ENCODE measurements at places on chromosomes 12 and 14.
A peak's percentile ranks its signal among the peaks of the same experiment; 100 is the strongest.

- DNase-seq = no peak
These were observed 10.9 kb downstream of the SLC6A12 start for GRCh38 chr12:203074-203461.

GRCh38 chr14:22573804-22574203 lies 15.2 kb downstream of the DAD1 start:
- no peak for DNase-seq

DNA sequence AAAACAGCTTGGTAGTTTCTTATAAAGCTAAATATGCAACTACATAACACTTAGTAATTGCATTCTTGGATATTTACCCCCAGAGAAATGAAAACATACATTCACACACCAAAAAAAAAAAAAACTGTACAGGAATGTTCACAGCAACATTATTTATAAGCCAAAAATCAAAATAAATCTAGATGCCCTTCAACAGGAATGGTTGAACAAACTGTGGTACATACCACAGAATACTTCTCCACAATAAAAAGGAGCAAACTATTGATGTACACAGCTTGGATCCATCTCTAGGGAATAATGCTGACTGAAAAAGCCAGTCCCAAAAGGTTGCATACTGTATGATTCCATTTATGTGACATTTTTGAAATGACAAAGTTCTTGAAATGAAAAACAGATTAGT lies 62.1 kb upstream of the SLC38A4 start:
- DNase-seq = no peak

DNA sequence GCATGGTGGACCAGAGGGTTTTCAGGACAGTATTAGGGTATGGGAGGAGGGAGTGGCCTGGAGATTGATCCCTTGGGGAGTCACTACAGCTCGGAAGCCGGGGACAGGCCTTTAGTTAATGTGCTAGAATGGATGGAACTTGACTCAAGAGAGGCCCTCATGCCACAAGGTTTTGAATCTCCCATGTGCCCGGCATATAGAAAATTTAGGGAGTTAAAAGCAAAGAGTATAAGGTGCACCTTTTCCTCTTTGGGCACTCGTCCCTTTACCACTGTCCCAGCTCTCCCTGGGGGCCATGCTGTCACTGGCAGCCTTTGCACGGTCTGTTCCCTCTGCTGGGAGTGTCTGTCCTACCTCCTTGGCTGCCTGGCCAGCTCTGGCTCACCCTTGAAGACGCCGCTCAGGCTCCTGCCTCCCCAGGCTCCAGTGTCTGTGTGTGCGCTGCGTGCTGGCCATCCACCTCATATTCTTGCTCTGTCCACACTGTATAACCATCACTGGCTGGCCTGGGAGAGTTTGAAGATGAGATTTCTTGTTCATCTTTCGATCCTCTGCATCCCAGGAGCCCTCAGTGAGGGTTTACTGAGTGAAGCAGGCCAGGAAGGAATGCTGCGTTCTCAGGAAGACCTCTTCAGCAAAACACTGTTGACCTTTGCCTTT lies 161.3 kb downstream of the ZFP36L1 start:
- DNase-seq = no peak

DNA sequence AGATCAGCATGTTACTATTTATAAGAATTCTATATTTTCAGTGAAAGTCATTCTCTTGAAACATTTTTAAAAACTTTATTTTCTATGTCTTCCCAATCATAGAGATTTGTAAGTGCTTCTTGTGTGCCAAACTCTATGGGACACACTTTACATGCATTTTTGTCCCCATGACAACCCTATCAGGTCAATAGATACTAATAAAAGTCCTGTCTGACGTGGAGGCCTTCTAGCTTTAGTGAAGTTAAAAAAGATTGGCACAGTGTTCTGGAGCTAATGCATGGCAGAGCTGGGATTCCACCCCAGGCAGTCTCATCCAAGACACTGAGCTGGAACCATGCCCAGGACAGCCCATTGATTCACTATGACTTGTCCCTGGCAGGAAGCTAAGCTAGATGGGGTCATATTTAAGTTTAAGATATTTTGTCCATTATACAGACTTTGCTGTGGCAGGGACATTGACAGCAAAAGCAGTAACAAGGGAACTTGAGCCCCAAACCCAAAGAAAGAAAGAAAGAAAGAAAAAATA lies 28.1 kb downstream of the TTC6 start:
- DNase-seq = peak; percentile 77

GRCh38 chr12:108055141-108055540 lies 73.9 kb upstream of the WSCD2 start:
- no peak for DNase-seq

DNA sequence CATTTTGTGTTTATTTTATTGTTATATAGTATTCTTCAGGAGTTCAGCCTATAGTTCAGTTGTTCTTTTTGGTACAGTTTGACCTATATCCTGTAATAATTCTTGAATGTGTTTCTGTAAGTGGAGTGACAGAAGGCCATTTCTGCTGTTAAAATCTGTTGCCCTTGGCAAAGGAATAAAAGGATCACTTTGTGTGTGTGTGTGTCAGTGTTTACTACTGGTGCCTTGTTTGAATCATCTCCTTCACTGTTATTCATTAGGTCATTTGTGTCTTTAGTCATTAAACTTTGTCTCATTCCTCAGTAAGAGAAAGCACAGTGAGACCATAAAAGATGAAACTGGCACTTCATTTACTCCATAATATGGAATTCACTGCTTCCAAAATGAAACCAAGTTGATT lies 130.7 kb downstream of the TMTC2 start:
- no peak for DNase-seq

DNA sequence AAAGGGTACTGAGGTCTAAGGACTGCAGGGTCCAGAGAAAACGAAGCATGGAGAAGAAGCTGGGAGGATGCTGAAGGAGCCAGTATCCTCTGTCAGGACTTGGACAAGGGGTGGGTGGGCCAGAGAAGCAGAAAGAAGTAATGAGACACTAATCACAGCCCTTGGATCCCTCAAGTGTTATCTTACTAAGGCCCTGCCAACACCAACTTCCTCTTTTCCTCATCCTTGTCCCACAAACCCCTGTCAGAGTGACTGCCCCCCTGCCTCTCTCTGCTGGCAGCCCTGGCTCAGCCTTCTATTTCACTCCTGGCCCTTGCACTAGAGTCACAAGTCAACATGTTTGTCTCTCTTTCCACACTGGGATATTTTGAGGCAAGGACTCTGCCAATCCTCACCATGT lies 3.8 kb upstream of the ASIC1 start:
- DNase-seq = no peak

DNA sequence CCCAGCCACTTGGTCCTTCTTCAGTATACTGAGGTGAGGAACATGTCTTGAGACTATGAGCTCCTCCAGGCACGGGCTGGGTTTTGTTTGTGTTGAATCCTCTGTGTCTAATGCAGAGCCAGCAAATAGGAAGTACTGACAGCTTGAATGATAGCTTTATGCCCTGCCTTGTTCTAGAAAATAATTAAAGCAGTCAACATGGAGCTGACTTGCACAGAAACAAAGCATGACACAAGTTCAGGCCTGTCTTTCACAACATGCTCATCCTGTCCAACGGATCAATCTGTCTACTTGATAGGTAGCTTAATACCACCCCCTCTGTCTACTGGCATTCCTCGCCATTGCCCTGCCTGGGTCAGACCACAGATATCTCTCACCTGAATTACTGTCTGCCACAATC lies 140.9 kb downstream of the ESRRB start:
- DNase-seq = peak; percentile 76

DNA sequence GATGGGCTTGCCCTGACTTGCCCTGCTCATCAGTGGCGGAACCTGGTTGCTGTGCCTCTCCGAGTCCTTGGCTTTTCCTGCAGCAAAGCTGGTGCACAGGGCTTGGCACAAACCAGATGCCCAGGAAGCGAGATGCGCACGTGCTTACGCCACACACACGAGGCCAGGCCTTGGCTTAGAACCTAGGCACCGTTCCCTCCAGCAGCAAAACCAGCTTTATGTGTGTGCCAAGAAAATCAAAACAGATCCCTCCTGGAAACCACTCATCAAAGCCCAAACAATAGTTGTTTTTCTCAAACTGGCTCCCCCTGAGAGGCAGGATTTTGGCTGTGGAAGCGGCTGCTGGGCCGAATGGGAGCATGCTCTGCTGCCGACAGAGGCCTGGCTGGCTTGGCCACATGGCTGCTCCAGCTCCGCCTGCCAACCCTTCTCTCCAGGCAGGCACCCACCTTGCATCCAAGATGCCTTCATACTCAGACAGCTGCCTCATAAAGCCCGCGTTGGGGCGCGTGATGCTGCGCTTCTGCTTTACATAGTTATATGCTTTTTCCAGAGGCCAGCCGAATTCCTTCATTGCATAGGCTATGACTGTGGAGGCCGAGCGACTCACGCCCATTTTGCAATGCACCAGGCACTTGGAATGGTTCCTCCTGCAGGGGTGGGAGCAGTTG lies 58.7 kb downstream of the SSH1 start:
- DNase-seq = no peak

DNA sequence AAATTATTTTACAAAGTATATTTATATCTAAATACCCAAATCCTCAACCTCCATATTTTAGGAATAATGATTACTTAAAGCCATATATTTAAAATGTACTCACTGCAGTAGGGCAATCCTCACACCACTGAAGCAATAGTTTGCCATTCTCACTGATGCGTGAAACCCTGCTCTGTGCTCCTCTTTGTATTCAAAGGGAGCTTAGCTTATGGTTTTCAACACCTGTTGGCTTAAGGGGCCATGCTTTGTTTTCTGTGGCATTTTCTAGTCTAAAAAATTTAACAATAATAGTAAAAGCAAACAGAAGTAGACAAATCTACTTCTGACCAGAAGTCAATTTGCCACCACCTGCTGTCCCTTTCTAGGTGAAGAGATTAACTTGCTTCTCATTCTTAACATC lies 294.6 kb downstream of the FLRT2 start:
- no peak for DNase-seq

- no peak for DNase-seq
These were observed 83.4 kb downstream of the PDZRN4 start for GRCh38 chr12:41271489-41271888.

GRCh38 chr12:77500089-77500488 lies 330.6 kb upstream of the NAV3 start:
- no peak for DNase-seq

- DNase-seq = no peak
These were observed 176.3 kb upstream of the ATP2B1 start for GRCh38 chr12:89884952-89885351.

- no peak for DNase-seq
These were observed 135.8 kb downstream of the ITPR2 start for GRCh38 chr12:26697217-26697616.

DNA sequence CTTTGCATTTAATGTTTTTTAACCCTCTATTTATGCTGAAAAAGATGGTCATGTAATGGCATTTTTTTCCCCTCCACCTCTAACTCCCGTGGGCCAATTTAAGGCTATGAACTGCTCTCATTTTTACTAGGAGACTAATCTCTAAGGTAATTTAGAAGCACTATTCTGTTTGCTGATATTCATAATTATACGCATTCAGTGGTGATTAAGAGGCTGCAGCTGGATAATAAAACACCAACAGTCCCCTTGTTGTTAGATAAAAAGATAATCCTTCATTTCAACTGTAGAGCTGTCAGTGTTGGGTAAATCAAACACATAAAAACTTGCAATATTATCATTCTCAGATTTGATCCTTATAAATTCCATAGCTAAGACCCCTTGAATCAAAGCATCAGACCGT lies 8.9 kb downstream of the MYO1H start:
- no peak for DNase-seq

DNA sequence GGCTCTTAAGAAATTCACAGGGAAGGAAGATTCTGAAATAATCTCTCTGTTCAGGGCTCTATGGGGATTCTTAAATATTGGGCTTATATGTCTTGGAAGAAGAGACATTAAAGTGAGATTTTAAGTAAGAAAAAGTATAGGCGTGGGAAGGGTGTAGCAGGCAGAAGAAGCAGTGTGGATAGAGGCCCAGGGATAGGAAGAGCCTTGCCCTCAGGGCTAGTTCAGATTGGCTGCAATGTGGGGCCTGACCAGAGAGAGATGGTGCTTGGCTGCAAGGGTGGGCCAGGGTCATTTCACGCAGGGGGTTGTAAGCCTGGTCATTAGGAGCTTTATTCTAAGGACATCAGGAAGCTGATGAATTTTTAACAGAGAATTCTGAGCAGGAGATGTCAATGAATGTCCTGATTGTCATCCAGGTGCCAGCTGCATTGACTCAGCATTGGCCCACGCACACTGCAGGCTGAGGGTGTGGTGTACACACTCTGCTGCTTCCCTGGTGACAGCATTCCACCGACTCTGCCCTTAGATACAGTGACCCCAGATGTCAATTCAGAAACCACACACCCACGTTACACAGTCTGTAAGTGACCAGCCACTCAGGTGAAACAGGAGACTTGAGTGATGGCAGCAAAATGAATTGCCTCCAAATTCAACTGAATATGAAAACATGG lies 582.5 kb downstream of the NRXN3 start:
- DNase-seq = no peak

- DNase-seq = no peak
These were observed 25.6 kb upstream of the MBIP start for GRCh38 chr14:36346052-36346451.

- no peak for DNase-seq
These were observed 42.3 kb upstream of the CSRP2 start for GRCh38 chr12:76921100-76921471.

- DNase-seq = no peak
These were observed 58.7 kb upstream of the PRMT8 start for GRCh38 chr12:3432176-3432742.

DNA sequence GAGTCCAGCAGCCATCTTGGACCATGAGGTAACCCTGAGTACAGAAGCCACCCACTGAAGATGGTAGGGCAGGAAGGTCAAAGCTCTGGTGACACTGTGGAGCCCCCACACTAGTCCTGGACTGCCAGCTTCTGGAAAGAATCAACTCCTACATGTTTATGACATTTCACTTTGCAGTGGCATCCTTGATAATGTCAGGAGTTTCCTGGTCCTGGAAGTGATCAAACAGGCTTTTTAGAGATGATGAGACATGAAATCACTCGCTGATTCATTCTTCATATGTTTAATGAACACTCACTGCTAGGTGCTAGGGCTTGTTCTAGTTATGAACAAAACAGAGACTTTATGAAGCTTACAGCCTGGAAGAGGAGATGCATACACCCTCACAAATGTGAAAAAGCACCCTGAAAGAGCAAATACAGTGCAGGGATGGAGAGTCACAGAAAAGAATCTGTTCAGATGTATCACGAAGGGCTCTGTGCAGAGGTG lies 15.8 kb upstream of the HNF1A start:
- DNase-seq = peak; percentile 73

GRCh38 chr12:630656-631632 lies 32.3 kb downstream of the NINJ2 start:
- DNase-seq = no peak

DNA sequence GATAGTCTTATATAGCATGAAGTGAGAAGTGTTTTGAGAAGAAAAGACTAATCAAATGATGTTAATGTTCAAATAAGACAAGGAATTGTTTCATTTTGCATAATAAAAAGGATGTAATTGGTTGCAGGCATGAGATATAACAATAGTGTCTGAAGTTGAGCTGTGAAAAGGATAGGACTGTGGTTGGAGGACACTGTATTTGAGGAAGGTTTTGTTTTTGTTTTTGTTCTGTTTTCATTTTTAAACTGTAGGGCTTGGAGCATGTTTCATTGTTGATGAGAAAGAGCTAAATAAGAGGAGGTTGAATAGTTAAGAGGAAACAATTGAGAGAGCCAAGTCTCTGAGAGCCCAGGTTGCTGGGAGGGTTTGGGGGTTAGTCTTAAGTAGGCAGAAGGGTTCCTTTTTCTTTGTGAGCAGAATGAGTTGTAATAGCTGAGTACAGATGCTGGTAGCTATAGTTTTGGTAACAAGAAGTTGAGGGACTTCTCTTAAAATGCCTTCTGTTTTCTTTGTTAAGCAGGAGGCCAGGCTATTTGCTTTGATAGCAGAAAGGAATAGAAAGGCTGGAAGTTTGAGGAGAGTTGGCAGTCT lies 58.4 kb downstream of the CCDC91 start:
- DNase-seq = no peak
